Activated CD4-positive, alpha-beta T cell treated with anti-CD3 and anti-CD28 coated beads, Interleukin-2, amount 10 ng/mL, durations not matched to agents 24 days and 14 days (primary cell): ENCODE measurements at places on chromosomes 2 and 18. TPM values are rescaled to one million over a fixed set of nuclear protein-coding genes. Genes with fewer than 3 reads are reported as not detected.

WDR35 gene
- total RNA-seq, result 8.1 and 9.0 TPM in 2 replicates

- H3K4me1 ChIP-seq, result peaks cover 70% of the 10 kb centered on the region
- DNase-seq, result peak; percentile 92
- H3K27me3 ChIP-seq, result no peaks in the 10 kb centered on the region
- peak overlapping the region; percentile 74 for H3K4me3 ChIP-seq
- H3K36me3 ChIP-seq, result peaks cover 2% of the 10 kb centered on the region
These were observed 158.3 kb downstream of the LDLRAD4 start for GRCh38 chr18:13376841-13377351.

SCYGR4 gene
- not detected in 2 replicates for total RNA-seq

DNA sequence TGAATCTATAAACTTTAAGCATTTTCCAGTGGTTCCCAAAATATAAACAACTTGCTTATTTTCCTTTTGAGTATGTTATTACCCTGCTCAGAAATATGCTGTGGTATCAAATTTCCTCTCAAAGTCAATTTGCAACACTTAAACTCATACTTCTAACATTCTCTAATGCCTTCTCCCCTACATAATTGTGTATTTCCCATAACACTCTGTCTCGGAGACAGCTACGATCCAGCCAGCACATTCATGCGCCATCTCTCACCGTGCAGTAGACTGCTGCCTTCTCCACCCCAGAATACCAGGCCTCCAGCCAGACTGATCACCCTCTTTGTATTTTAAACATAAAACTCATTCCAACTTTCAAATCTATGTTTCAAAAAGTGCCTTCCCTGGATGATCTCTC is 41.8 kb downstream of the TIMM21 start:
- no peak for DNase-seq
- H3K27me3 ChIP-seq, result peaks cover 8% of the 10 kb centered on the region
- H3K27ac ChIP-seq, result no peak overlapping the region

- peak overlapping the region; percentile 39 for H3K27ac ChIP-seq
- H3K27me3 ChIP-seq, result no peaks in the 10 kb centered on the region
- H3K4me1 ChIP-seq, result peaks cover 50% of the 10 kb centered on the region
- DNase-seq, result no peak
- H3K4me3 ChIP-seq, result no peak overlapping the region
These were observed 26.9 kb downstream of the GALM start for GRCh38 chr2:38692636-38693318.

MC4R gene
- total RNA-seq, result not detected in 2 replicates

GRCh38 chr2:227230151-227230550 is 65.7 kb downstream of the COL4A3 start:
- no peaks in the 10 kb centered on the region for H3K4me1 ChIP-seq
- no peak overlapping the region for H3K27ac ChIP-seq
- H3K27me3 ChIP-seq, result peaks cover 16% of the 10 kb centered on the region
- no peaks in the 10 kb centered on the region for H3K36me3 ChIP-seq
- DNase-seq, result no peak

GRCh38 chr2:228669690-228670089 is 488.2 kb upstream of the SPHKAP start:
- no peaks in the 10 kb centered on the region for H3K36me3 ChIP-seq
- no peak overlapping the region for H3K27ac ChIP-seq
- no peak overlapping the region for H3K4me3 ChIP-seq

DNA sequence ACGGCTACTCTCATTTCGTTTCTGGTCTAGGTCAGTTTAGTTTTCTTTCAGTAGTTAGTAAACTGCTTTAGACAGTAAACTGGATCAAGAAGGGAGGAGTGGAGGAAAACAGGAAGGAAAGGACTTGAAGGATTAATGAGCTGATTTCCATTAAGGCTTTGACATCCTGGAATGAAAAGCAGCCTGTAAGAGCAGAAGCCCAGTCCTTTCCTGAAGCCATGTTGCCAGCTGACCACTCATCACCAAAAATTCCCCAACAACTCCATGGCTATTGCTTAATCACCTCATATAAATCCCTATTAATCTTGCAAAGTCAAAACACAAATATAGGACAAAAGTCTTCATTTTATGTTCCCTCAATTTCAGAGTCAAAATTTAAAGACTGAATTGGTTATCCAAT is 113.7 kb upstream of the ZFP36L2 start:
- H3K27ac ChIP-seq, result no peak overlapping the region
- no peaks in the 10 kb centered on the region for H3K27me3 ChIP-seq
- no peak for DNase-seq

DNA sequence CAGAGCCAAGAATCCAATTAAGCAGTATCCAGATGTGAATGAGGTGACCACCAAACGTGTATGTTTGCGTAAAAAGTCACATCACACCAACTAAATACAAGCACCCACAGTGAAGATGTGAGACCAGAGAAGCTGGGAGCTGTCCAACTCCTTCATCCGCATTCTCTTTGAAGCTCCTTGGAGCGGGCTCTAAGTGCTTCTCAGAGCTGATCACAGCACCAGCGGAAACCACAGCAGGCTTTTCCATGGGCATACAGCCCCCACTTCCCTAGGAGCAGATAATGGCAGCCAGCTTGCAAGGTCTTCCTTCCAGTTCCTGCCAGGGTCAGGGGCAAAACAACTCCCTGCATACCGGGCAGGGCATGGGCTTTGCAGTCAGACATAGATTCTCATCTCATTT is 36.4 kb downstream of the REEP1 start:
- H3K27me3 ChIP-seq, result peaks cover 19% of the 10 kb centered on the region
- H3K4me3 ChIP-seq, result no peak overlapping the region
- DNase-seq, result no peak
- H3K4me1 ChIP-seq, result no peaks in the 10 kb centered on the region

CCDC141 gene
- 2.1 and 2.5 TPM in 2 replicates for total RNA-seq

DNA sequence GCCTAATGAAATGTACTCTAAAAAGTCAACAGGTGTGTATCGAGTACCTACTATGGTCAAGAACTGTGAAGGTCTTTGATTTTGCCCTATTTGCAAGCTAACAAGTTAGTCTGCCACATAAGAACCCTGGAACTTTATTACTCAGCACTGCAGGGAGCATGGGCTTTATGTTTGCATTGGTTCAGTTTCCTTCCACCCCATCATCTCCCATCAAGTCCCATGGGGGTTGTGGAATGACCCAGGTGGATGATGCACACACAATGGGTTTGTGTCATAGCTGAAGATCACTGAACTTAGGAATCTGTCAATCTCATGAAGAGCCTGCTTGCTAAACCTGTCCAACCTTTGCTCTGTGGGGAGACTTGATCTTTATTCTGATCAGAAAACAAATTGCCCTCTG is 265.5 kb downstream of the RPRM start:
- no peak for DNase-seq
- no peaks in the 10 kb centered on the region for H3K4me1 ChIP-seq
- no peak overlapping the region for H3K27ac ChIP-seq
- H3K4me3 ChIP-seq, result no peak overlapping the region
- no peaks in the 10 kb centered on the region for H3K36me3 ChIP-seq
- no peaks in the 10 kb centered on the region for H3K27me3 ChIP-seq

DNA sequence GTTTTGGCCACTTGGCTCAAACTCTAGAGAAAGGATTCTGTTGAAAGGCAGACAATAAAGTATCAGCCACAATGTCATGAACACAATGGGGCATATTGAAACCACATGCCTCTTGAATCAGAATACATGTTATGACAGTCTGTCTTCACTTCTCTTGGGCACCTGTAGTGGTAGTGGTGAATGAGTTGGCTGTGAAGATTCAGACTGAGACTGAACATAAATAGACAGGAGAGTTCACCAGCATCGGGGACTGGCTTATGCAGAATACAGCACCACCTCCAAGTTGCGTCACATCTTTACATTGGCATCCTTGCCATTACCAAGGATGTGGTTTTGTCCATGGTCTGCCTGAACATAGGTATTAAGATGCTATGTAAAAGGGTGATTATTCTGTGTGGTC is 336.8 kb downstream of the MYCN start:
- no peak overlapping the region for H3K27ac ChIP-seq
- no peak for DNase-seq
- no peaks in the 10 kb centered on the region for H3K4me1 ChIP-seq
- H3K27me3 ChIP-seq, result peaks cover 4% of the 10 kb centered on the region

- H3K36me3 ChIP-seq, result no peaks in the 10 kb centered on the region
- no peaks in the 10 kb centered on the region for H3K27me3 ChIP-seq
- no peak for DNase-seq
- no peak overlapping the region for H3K4me3 ChIP-seq
These were observed 107.4 kb downstream of the NOL4 start for GRCh38 chr18:34117319-34117718.

DNA sequence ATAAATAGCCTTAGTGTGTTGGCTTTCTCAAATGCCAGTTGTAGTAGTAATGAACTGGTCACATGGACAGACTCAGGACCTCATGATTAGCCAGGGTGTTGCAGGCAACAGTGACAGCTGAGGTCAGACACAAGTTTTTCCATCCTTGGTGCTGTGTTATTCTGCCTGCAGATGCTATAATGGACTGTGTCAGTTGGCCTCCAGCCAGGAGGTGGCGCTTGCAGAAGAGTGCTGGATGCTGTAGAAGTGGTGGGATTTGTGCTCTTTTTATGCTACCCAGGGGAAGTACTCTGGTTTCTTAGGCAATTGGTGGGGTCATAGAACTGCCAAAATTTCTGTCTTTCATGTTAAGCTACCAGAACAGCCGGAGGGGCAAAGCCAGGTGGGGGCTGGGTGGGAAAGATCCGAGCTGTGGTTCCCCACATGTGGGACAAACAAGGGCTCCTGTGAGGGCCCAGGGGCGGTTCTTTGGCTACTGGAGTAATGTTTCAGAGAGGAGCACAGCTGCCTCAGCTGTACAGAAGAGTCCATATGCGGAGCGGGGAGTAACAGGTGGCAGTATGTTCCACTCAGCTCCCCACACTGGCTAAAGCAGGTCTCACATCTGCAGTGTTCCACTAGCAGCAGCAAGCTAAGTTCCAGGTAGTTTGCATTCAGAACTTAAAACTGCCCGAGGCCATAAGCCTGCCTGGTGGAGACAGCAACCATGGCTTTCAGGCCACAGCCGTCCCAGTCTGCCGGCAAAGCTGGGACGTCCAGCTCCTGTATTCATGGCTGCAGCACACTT is 104.4 kb downstream of the GULP1 start:
- H3K4me1 ChIP-seq, result no peaks in the 10 kb centered on the region
- no peak for DNase-seq
- H3K27ac ChIP-seq, result no peak overlapping the region
- H3K36me3 ChIP-seq, result no peaks in the 10 kb centered on the region
- H3K4me3 ChIP-seq, result no peak overlapping the region
- H3K27me3 ChIP-seq, result no peaks in the 10 kb centered on the region
